Kidney epithelial cell (primary cell): ENCODE measurements at places on chromosomes 2 and 18.

- peak; percentile 44 for DNase-seq
Observed at GRCh38 chr2:138084206-138084605, 119.9 kb downstream of the HNMT start.

DNA sequence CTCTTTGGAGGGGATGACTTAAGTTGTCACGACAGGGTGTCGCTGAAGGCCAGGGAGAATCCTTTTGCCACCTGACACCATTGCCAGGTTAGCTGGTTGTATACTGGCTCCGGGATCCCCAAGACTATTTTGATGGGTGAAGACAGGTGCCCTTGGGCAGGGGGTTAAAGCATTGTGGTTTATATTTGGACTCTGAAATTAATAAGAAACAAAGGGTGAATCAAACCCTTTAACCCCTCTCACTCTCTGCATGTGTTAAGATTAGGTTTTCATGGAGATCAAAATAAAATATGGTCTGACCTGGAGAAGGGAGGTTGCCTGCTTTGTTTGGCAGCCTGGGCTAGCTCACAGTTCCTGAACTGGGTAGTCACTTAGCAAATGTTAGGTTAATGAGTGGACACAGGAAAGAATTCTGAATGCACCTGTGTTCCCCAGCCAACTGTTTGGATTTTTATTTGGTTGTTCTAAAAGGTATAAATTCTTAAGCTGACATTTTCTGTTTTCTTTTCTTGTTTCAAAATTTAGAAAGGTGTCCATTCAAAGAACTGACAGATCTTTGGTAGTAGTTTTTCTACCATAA is 301.7 kb downstream of the KCNS3 start:
- no peak for DNase-seq

DNA sequence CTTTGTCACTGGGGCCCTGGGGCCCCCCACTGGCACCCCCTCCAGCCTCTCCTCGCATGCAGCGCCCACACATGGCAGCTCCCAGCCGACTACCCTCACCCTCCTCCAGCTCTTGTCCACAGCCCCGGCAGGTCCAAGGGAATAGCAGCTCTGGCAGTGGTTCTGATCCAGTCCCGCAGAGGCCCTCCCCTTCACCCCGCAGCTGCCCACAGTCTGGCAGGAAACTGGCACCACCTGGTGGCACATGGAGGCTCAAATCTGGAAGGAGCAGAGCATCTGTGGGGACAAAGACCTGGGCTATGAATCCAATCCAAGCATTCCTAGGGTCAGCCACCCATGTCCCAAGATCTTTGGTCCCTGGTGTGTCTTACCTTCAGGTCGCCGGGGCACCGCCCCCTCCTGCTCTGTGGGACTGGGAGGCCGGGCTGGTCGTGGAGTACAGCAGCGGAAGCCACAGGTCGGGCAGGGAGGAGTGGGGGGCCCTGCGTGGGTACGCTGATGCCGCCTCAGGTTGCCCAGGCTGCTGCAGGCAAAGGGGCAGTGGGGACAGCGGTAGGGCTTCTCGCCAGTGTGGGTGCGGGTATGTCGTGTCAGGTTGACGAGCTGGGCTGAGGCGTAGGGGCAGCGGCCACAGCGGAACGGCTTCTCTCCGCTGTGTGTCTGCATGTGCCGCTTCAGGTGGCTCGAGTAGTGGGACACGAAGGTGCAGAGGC is 2.3 kb downstream of the ZNF513 start:
- DNase-seq, result no peak

GRCh38 chr2:237617587-237617982 is 9.8 kb upstream of the LRRFIP1 start:
- DNase-seq, result no peak

GRCh38 chr2:68932402-68932801 is 20.3 kb downstream of the GKN2 start:
- DNase-seq, result no peak

DNA sequence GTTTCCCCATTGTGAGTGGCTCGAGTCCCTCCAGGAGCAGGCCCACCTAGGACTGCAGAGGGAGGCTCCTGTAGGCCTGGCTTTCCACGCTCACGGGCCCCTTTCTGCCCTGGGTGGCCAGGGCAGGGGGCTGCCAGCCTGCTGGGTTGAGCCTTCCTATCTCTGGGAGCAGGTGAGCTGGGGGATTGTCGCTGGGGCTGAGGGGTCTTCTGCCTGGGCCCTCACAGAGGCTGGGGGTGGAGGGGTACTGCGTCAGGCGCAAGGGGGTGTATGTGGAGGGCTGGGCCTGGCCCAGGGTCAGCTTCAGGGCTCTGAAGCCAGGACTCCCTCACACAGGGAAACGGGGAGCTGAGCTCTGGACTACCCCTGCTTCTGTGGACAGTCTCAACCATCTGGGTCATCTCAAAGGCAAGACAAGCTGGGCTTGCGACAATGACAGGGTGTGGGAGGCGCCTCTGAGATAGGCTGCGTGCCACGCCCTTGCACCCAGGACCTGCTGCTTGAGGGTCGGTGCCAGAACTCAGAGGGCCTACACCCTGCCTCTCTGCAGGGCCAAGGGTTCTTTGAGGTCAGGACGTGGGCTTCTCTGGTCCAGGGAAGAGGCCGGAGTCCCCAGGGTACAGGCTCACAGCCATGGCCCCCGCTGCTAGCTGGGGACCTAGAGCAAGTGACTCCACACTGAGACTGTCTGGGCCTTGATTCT is 206.1 kb downstream of the TWIST2 start:
- DNase-seq, result no peak

DNA sequence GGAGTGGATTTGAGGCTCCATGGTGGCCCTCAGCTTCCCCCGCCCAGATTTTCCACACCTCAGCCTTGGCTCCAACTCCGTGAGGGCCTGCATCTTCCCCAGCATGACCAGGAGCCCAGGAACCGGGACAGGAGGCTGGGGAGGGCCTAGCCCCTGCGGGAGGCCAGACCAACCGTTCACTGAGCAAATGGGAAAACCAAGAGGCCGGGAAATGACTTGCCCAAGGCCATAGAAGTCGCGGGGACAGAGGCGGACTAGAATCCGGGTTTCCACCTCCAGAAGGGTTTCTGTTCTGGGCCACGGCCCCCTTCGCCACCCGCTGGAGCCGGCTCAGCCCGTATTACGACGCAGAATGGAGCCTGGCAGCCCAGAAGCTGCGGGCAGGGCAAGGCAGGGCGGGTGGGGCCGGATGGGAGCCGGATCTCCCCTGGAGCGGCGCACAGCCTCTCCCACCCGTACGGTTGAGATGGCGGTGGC is 7.9 kb upstream of the CRYBA2 start:
- no peak for DNase-seq

DNA sequence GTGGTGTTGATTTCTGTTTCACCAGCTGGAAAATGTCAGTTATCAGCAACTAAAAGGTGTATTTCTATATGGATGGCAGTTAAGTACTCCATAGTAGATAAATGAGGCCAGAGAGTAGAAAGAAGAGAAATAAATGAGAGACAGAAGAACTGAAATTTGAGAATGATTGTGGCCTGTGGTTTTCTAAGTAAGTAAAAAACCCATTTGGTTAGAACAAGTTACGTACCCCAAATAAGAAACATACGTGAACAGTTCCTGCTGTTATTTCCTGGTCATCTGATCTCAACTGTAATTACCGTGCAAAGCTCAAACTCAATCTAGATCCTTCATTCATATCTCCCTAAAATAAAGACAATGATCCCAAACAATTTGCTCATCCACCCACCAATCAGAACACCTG is 181.3 kb downstream of the PID1 start:
- DNase-seq, result no peak

GRCh38 chr2:215799194-215799593 is 214.2 kb downstream of the MREG start:
- DNase-seq, result no peak

DNA sequence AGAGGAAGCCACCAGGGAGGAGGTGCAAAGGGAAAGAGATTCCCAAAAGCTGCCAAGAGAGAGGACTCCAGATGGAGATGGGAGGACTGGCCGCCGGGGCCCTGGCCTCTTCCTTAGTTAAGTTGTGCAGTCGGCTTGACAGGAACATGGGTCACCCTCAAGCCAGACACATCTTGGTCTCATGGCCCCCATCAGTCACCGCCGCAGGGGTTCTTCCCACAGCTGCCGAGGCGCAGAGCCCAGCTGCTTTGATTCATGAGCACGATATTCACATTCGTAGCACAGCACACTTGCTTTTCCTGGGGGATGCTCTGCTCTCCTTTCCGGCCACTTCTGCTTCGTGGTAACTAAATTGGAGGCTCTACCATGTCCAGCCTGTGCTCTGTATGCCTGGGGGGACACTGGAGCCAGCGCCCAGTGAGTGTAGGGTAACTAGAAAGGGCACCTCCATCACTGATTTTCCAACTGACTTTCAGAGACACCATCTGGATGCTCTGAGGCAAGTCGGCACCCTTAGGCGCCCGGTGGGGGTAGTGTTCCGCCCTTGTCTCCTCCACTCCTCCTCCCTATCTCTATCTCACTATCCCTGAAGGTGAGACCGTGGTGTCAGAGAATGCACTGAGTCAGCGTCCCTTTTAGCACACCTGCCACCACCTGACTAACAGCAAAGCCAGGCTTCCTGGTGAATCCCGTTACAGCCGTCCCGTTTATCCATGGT is 13.3 kb downstream of the TWIST2 start:
- no peak for DNase-seq

- no peak for DNase-seq
Observed at GRCh38 chr2:40284797-40285196, 167.1 kb downstream of the SLC8A1 start.

GRCh38 chr2:124437811-124438210 is 412.7 kb downstream of the CNTNAP5 start:
- no peak for DNase-seq

DNA sequence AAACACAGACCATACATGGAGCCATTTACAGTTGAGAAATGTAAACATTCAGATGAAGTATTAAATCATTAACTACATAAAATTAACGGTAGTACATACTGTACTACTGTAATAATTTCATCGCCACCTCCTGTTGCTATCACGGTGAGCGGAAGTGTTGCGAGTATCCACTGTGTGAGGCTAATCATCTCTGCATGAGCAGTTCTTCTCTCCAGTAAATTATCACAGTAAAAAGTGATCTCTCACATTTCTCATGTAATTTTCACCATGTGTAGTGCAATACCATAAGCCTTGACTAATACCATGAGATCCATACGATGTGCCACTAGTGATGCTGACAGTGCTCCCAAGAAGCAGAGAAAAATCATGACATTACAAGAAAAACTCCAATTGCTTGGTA is 21.9 kb downstream of the SMAD2 start:
- DNase-seq, result no peak

- no peak for DNase-seq
Observed at GRCh38 chr2:88599527-88599926, 27.7 kb downstream of the EIF2AK3 start.

DNA sequence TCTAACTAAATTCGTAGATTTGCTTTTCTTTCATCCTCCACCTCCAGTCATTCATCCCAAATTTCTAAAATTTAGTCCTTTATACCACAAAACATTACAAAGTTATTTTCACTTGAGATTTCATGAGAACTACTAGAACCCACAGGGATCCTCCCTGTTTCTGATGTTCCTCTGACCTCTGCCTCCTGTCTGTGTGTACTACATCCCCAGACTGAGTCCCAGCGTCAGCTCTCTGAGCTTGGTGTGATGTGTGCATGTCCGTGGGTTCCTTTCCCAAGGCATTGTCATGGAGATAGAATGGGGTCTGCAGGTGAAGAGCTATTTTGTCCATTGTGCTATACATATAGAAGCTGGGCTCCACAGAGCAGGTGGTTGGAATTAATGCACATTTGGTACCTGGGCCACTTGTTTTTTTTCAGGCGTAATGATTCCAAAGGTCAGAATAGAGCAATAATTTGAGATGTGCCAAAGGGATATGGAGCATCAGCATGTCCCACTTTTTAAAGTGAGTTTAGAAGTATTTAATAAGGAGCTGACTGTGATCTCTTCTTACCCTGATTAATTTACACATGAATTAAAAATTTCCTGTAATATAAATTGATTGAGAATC is 151.2 kb upstream of the BOD1L2 start:
- DNase-seq, result no peak
